Activated T-cell treated with anti-CD3 and anti-CD28 coated beads, Interleukin-2, amount 50 U/mL, for 72 hours (primary cell): ENCODE measurements at places on chromosomes 3 and 15. TPM values are rescaled to one million over a fixed set of nuclear protein-coding genes. Genes with fewer than 3 reads are reported as not detected.

DNA sequence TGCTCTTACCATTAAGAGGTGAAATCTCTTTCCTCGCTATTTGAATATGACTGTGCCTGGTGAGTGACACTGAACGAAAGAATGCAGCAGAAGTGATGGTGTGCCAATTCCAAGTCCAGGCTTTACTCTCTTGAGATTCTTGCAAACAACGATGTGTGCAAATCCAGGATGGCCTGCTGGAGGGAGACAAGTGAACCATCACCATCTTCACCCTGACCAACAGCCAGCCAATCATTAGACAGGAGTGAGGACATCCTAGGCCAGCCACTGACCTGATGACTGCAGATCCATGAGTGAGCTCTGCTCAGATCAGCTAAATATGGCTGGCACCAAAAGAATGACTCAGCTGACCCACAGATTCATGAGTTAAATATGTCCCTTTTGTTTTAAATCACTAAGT is 878.0 kb downstream of the PDCD6IP start:
- no peaks in the 10 kb centered on the region for H3K27me3 ChIP-seq
- H3K36me3 ChIP-seq, result peaks cover 2% of the 10 kb centered on the region
- no peak for DNase-seq
- no peak overlapping the region for H3K27ac ChIP-seq
- no peak overlapping the region for H3K4me3 ChIP-seq

- no peaks in the 10 kb centered on the region for H3K27me3 ChIP-seq
Measured at GRCh38 chr15:47129033-47129432, 588.3 kb upstream of the SEMA6D start.

GRCh38 chr15:52727815-52728214 is 48.6 kb upstream of the ATOSA start:
- no peak for DNase-seq
- H3K4me1 ChIP-seq, result peaks cover 30% of the 10 kb centered on the region
- no peak overlapping the region for H3K27ac ChIP-seq
- no peaks in the 10 kb centered on the region for H3K36me3 ChIP-seq
- no peaks in the 10 kb centered on the region for H3K27me3 ChIP-seq
- no peak overlapping the region for H3K4me3 ChIP-seq

- H3K4me3 ChIP-seq, result no peak overlapping the region
- no peak for DNase-seq
- no peaks in the 10 kb centered on the region for H3K27me3 ChIP-seq
- H3K4me1 ChIP-seq, result peaks cover 40% of the 10 kb centered on the region
Measured at GRCh38 chr15:74857671-74858368, 14.9 kb upstream of the ULK3 start.

DNA sequence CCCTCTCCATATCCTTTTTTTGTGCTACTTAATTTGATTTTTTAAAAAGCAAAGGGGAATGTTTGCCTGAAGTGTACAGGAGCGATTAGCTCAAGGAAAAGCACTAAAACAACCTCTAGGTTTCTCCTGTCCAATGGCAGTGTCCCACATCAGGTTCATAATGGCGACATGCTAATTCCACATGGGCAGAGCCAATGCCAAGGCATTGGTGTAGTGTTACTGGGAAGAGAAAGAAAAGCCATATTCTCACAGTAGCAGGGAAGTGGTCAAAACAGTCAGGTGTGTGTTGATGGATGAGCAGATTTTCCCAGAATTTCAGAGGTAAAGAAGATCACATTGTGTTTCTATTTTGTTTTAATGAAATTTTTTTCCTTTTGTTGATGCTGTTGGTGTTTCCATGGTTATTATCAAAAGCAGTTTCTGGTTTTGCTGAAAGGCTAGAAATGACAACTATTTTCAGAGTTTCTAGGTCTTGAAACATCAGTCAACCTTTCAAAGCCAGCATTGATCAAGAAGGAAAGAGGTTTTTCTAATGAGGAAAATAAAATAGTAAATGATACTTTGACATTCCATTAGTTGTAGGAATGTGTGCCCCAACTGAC is 65.2 kb downstream of the FNDC3B start:
- peaks cover 81% of the 10 kb centered on the region for H3K4me1 ChIP-seq
- no peaks in the 10 kb centered on the region for H3K36me3 ChIP-seq
- H3K4me3 ChIP-seq, result no peak overlapping the region

DNA sequence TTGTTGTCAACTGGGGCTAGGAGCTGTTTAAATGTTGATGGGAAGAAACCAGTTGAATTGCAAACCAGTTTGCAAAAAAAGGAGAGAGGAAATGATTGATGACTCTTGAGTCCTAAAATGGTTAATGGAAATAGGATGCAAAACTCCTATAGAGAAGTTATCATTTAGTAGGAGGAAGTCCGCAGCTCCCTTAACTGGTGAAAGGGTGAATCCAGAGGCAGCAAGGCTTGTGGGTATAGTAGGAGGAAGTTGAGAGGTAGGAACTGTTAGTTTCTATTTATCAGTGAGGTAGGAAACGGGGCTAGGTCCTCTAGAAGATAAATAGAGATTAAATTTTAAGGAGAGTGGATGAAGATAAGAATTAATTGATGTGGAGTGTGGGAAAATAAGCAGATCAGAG is 15.4 kb downstream of the IREB2 start:
- H3K36me3 ChIP-seq, result no peaks in the 10 kb centered on the region
- H3K4me1 ChIP-seq, result peaks cover 66% of the 10 kb centered on the region
- peak overlapping the region; percentile 93 for H3K27ac ChIP-seq
- H3K4me3 ChIP-seq, result peak overlapping the region; percentile 4
- DNase-seq, result no peak

DNA sequence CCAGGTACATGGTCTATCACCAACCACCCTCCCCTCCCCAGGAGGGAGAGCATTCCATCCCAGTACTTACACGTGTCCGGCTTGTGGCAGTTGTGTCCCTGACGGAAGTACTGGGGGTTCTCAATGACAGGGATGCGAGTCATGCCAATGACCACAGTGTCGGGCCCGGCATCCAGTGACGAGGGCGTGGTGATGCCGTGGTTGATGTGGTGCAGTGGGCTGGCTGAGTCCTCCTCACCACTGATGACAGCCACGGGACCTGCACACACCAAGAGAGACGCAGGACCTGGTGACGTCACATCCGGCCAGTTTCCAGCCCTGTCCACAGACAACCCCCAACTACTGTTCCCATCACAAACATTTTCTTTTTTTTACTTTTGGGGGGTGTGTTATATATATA is 223.8 kb downstream of the NTRK3 start:
- peaks cover 1% of the 10 kb centered on the region for H3K36me3 ChIP-seq
- no peak for DNase-seq
- no peak overlapping the region for H3K4me3 ChIP-seq
- H3K27ac ChIP-seq, result no peak overlapping the region

GRCh38 chr3:17740721-17741141 is 1.7 kb downstream of the TBC1D5 start:
- peak overlapping the region; percentile 97 for H3K27ac ChIP-seq
- peaks cover 53% of the 10 kb centered on the region for H3K4me1 ChIP-seq
- DNase-seq, result no peak
- H3K4me3 ChIP-seq, result peak overlapping the region; percentile 96
- H3K36me3 ChIP-seq, result no peaks in the 10 kb centered on the region

GRCh38 chr3:178777718-178778411 is 241.6 kb downstream of the KCNMB2 start:
- no peak for DNase-seq
- H3K27me3 ChIP-seq, result no peaks in the 10 kb centered on the region
- H3K27ac ChIP-seq, result no peak overlapping the region
- H3K4me1 ChIP-seq, result peaks cover 10% of the 10 kb centered on the region

DNA sequence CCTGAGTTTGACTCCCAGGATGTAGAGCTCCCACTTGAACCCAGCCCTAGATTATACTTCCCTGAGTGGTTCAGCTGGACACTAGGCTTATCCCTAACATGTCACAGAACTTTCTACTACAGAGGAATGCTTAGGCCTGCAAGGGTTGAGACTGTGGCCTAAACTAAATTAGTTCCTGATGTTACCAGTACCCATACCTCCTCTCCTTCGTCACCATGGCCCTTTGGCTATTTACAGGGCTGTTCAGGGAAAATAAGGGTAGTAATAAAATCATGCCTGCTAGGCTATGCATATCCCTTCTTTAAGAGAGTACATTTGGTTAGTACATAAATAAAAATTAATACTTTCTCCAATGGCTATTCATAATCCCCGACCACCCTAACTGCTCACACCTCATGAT is 356.4 kb upstream of the RASGRP1 start:
- DNase-seq, result no peak
- no peaks in the 10 kb centered on the region for H3K36me3 ChIP-seq
- no peak overlapping the region for H3K4me3 ChIP-seq
- no peak overlapping the region for H3K27ac ChIP-seq
- no peaks in the 10 kb centered on the region for H3K27me3 ChIP-seq
- H3K4me1 ChIP-seq, result no peaks in the 10 kb centered on the region

DNA sequence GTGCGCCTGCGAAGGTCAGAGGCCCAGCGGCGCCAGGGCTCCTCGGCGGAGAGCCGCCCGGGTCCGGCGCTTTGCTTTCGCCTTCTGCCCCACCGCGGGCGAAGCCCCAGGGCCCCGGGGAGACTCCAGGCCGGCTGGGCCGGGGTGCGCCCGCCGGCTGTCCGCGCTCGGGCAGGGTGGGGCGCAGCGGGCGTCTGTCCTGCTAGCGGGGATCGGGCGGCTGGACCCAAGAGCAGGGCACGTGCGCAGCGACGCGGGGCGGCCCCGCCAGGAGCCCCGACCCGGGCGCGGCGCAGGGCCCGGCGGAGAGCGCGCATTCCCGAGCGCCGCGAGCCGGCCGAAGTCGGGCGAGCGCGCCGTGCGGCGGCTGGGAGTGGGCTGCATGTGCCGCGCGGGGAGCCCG is 569 bp upstream of the ALDH1A3 start:
- no peak overlapping the region for H3K4me3 ChIP-seq
- H3K36me3 ChIP-seq, result peaks cover 2% of the 10 kb centered on the region
- no peak overlapping the region for H3K27ac ChIP-seq
- peaks cover 74% of the 10 kb centered on the region for H3K27me3 ChIP-seq
- no peak for DNase-seq
- H3K4me1 ChIP-seq, result no peaks in the 10 kb centered on the region

DNA sequence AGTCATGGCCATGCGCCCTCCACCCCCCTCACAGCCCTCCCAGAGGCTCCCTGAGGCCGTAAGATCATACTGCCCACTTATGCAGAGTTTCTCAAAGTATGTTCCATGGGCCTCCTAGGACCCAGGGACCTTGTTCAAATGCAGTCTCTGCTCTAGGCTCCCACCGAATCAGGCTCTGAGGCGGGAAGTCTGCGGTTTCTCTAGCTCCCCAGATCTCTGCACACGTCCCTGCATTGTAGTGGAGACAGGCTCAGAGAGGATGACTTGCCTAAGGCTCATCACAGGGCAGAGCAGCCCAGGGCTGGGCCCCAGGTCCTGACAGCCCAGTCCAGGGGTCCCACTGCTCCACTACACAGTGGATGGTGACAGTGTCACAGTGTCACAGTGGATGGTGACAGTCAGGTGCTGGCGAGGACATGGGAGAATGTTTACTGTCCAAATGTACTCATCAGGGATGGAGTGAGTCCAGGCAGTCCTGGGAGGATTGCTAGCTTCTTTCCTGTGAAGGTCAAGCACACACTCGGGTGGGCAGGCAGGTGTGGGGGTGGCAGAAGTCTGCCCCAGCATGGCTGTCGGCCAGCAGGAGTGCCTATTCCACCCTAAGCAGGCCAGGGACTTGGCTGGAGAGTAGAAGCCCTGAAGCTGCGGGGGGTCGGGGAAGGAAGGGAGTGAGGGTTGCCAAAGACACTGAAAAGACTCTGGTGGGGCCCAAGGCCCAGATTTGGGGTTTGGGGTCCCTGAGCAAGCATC is 12.4 kb downstream of the ANKRD63 start:
- H3K36me3 ChIP-seq, result no peaks in the 10 kb centered on the region
- no peak overlapping the region for H3K27ac ChIP-seq
- peaks cover 7% of the 10 kb centered on the region for H3K4me1 ChIP-seq
- H3K4me3 ChIP-seq, result no peak overlapping the region
- H3K27me3 ChIP-seq, result no peaks in the 10 kb centered on the region

GRCh38 chr3:151856118-151856517 is 17.3 kb upstream of the SUCNR1 start:
- H3K27me3 ChIP-seq, result no peaks in the 10 kb centered on the region
- no peak for DNase-seq
- no peaks in the 10 kb centered on the region for H3K36me3 ChIP-seq
- H3K4me1 ChIP-seq, result no peaks in the 10 kb centered on the region
- H3K4me3 ChIP-seq, result no peak overlapping the region
- no peak overlapping the region for H3K27ac ChIP-seq

DNA sequence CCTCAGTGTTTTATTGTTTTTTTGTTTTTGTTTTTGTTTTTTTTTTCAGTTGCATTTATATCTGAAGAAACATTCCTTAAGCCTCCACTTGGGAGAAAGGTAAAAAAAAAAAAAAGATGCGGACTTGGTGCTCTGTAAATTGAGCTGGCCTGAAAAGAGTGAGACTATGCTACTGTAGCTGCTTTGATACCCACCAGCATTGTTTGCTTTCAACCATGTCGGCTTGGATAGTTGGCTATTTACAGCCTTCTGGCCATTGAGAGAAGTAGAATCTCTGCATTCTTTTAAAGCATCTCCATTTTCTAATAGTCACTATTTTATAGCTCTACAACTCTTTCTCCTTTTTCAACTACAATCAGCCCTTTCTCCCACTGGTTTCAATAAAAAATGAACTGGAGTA is 149.6 kb downstream of the ZIC4 start:
- H3K4me3 ChIP-seq, result no peak overlapping the region
- no peaks in the 10 kb centered on the region for H3K27me3 ChIP-seq
- DNase-seq, result no peak
- no peaks in the 10 kb centered on the region for H3K4me1 ChIP-seq
- no peak overlapping the region for H3K27ac ChIP-seq

GRCh38 chr3:143247073-143247472 is 127.5 kb downstream of the CHST2 start:
- H3K4me1 ChIP-seq, result no peaks in the 10 kb centered on the region
- H3K27me3 ChIP-seq, result no peaks in the 10 kb centered on the region
- no peaks in the 10 kb centered on the region for H3K36me3 ChIP-seq

DNA sequence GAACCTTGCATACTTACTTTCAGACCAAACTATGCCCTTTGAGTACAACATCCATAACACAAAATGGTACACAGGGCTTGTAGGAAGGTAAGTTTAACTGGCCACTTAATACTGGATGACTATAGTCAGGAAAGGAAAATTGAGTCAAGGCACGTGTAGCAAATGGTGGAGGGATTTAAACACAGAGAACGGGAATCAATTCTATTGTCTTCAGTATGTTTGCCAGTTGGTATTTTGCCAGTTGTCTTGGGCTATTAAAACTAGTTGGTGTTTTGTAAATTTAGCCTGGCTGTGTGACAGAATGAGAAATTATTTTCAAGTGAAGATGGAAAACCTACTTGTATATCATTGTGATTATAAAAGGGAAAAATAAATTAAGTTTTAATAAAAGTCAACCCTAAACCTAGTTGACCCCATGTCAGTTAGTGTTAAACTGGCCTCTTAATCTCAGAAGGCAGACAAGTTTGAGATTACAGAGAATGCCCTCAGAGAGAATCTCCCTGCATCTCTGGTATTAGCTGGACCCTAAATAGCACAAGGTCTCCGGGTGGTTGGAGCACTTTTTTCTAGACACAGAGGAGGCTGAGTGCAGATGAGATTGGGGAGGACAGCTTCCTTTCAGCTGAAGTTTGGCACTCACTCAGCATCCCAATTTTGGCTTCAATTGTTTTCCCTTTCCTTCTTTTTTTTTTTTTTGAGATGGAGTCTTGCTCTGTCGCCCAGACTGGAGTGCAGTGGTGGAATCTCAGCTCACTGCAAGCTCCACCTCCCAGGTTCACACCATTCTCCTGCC is 91.2 kb downstream of the MB21D2 start:
- no peak for DNase-seq
- no peaks in the 10 kb centered on the region for H3K36me3 ChIP-seq

SH2D7 gene
- not detected for total RNA-seq

TMEM207 gene
- total RNA-seq, result not detected

METTL6 gene
- total RNA-seq, result 29.6 TPM

GP5 gene
- total RNA-seq, result 1.9 TPM

LIPH gene
- total RNA-seq, result 0.19 TPM

RGMA gene
- 0.53 TPM for total RNA-seq

SLITRK3 gene
- not detected for total RNA-seq

SNUPN gene
- total RNA-seq, result 22.4 TPM

C3orf20 gene
- total RNA-seq, result 0.51 TPM

NRG4 gene
- total RNA-seq, result not detected

CD47 gene
- total RNA-seq, result 153 TPM

ILDR1 gene
- 0.31 TPM for total RNA-seq
